ENCODE measurements at places on chromosomes 16 and 17.

- no peak for DNase-seq
Observed at GRCh38 chr16:86300746-86301481, 209.4 kb upstream of the FOXF1 start.

DNA sequence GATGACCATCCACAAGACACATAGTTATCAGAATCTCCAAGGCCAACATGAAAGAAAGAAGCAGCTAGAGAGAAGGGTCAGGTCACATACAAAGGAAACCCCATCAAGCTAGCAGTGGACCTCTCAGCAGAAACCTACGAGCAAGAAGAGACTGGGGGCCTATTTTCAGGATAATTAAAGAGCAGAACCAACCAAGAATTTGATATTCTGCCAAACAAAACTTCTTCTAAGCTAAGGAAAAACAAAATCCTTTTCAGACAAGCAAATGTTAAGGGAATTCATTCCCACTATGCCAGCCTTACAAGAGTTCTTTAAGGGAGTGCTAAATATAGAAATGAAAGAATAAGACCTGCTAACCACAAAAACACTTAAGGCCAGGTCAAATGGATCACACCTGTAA lies 47.8 kb downstream of the ITFG1 start:
- DNase-seq, result no peak

- no peak for DNase-seq
Observed at GRCh38 chr16:4332623-4333307, 16.9 kb downstream of the GLIS2 start.

DNA sequence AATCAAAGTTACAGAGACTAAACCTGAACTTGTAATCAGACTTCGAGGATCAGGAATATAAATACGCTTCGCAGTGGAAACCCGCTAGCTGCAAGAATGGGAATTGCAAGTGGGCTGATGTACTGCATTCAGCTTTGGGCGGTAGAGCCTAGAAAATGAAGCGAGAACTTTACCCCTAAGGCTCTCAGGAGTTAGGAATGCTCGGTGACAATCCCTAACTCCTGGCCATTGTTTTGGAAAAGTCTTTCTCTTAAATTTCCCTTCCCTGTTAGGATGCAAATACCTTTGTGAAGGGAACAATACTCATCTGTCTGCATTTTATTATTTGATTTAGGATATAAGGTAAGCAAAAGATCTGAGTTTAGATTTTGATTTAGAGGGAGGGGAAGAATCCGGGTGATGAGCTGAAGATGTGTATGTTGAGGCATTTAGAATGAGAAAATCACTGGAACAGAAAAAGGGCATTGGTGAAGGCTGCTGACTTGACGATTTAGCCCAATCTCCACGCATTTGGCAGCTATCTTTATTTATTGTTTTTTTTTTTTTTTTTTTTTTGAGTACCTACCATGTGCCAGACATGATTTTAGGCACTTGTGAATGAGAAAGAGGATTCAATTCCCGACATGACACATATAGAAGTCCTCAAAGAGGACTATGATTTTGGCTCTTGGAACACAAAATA lies 2.2 kb upstream of the TOX3 start:
- DNase-seq, result no peak

GRCh38 chr16:30984669-30985400 lies at the start of gene HSD3B7:
Gene HSD3B7, plus strand, starts transcription at chr16:30985207. Its CDS starts 452 bp downstream, at chr16:30985659.
- DNase-seq, result peak; percentile 48

DNA sequence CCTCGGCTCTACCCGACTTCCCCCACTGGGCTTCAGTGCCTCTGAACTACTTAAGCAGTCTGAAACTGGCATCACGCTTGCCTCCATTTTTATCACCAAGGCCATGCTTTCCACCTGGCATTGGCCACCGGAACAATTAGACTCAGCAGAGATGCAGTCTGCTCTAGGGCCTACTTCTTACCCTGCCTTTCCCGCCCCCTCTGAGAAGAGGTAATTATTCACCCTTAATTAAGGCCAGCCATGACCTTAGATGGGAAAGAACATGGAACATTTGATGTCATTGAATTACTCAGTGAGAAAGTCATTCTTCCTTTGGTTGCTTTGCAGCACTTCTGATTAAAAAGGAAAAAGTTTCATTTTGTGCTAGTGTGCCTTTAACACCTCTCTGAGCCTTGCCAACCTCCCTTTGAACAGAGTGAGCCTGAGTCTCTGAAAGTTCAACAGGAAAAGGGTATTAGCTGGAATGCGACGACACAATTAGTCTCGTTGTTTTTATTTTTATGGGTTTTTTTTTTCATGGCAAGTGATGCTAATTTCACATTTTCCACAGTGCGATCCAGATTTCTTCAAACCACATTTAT lies 60.9 kb upstream of the TNRC6A start:
- DNase-seq, result no peak

GRCh38 chr17:72116661-72117521 lies 3.9 kb upstream of the SOX9 start:
- no peak for DNase-seq

GRCh38 chr17:58641887-58642311 lies 49.9 kb downstream of the TEX14 start:
- DNase-seq, result no peak

GRCh38 chr17:49000943-49001342 lies 3.8 kb downstream of the IGF2BP1 start:
- no peak for DNase-seq

- no peak for DNase-seq
Observed at GRCh38 chr17:73838815-73839214, 194.6 kb upstream of the SDK2 start.

DNA sequence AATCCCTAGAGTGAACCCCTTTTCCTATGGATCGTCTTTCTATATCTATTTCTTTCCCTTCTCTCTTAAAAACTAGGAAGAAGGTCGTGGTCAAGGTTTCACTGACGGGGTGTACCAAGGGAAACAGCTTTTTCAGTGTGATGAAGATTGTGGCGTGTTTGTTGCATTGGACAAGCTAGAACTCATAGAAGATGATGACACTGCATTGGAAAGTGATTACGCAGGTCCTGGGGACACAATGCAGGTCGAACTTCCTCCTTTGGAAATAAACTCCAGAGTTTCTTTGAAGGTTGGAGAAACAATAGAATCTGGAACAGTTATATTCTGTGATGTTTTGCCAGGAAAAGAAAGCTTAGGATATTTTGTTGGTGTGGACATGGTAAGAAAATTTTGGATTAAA lies 9.6 kb downstream of the CYLD start:
- DNase-seq, result no peak

GRCh38 chr17:34110315-34110714 lies 144.8 kb upstream of the CCL2 start:
- DNase-seq, result no peak

DNA sequence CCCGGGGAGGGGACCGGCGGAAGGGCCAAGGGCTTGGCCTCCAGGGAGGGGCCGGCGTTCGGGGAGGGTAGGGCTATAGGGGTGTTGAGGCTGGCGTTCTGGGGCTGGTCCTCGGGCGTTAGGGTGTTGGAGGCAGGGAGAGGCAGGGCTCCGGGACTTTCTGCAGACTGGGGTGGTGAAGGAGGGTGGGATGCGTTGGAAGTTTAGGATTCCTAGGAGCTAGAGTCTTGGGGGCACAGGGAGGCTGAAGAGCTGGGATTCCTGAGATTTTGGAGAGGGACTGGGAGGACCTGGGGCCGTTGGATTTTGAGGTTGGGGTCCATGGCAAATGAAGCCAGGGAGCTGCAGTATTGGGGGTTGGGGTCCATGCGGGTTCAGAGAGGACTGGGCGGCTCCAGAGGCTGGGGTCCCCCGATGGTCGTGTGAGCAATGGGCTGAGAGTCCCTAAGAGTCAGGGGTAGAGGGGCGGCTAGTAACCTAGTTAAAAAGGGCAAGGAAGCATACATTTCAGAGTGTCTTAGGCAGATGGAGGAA lies 740 bp downstream of the NFATC2IP start:
- no peak for DNase-seq

DNA sequence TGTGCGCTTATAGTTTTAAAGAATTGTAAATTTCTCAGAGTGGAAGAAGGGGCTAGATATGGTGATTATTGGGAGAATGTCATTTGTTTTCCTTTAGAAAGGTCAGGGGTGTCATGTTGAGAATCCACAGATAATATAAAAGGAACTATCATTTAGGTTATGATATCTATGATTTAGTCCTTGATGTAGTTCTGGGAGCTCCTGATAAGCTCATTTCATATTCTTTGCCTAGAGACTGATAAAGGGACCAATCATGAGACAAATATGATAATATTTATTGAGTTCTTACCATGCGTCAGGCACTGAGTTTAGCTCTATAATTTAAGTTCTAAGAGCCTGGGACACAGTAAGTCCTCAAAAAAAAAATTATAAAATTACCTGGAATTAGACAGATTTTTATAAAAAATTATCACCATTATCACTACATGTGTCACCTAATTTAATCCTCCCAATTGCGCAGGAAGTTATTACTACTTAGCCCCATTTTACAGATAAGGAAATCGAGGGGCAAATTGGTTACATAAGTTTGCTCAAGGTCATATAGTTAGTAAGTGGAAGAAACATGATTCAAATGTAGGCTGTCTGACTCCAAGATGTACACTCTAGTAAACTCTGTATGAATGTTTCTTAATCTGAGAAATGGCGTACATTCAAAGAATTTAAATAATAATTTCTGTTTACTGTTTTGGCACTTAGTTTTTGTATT lies 2.5 kb downstream of the AATF start:
- no peak for DNase-seq

All from stimulated activated CD8-positive, alpha-beta memory T cell treated with anti-CD3 and anti-CD28 coated beads, Interleukin-15, amount 100 ng/mL, for 4 hours (primary cell).